ENCODE measurements at places on chromosomes 1 and 21.

- no peak for DNase-seq
These were observed 72.3 kb downstream of the TNFSF4 start for GRCh38 chr1:173134800-173135199.

- no peak for DNase-seq
These were observed 129.8 kb upstream of the CHODL start for GRCh38 chr21:18114810-18115209.

DNA sequence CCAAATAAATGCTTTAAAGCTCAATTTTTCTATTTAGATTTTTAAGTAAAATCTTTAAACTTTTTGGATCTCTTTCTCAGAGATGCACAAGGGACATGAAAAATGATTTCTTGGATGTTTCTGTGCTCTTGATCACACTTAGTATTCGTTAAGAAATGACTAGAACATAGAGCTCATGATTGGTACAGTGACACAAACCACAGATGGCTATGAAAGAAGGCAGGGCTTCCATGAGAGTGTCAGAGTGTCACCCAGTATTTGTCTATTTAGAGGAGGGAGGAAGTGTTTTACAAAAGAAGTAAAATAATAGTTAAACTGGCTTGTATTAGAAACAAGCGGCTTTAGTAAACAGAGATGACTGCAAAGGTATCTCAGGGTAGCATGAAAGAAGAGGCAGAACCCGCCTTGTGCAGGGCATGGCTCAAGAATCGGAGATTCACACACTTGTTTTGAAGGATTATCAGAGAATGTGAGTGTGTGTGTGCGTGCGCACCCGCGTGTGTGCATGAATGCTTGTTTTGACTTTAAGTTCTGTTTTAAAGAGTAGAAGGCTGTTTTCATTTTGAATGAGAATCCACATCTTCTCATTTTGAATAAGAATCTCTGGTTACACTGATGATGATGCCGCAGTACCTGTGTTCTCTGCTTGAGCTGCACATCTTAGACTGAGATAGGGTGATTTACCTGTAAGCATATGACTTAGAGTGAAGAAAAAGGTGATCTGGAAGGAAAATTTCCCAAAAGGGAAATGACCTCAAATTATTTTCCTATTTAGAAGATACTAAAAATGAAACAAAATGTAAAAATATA lies 82.1 kb downstream of the VPS26C start:
- no peak for DNase-seq

DNA sequence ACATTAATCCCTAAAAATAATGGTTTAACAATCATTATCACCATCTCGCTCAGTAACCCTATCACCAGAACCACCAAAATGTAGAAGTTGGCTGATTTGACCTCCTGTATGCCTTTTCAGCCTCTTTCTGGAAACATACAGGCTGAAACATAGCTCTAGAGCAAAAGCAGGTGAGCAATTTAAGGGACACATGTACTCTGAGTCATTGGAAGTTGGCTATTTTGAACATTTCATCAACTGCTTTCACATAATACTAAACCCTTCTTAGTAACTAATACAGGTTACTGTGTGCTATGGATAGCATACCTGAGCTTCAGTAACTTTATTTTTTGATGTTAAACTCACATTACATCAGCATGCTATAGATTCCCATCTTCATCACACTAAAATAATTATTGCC lies 19.8 kb upstream of the DDAH1 start:
- no peak for DNase-seq

DNA sequence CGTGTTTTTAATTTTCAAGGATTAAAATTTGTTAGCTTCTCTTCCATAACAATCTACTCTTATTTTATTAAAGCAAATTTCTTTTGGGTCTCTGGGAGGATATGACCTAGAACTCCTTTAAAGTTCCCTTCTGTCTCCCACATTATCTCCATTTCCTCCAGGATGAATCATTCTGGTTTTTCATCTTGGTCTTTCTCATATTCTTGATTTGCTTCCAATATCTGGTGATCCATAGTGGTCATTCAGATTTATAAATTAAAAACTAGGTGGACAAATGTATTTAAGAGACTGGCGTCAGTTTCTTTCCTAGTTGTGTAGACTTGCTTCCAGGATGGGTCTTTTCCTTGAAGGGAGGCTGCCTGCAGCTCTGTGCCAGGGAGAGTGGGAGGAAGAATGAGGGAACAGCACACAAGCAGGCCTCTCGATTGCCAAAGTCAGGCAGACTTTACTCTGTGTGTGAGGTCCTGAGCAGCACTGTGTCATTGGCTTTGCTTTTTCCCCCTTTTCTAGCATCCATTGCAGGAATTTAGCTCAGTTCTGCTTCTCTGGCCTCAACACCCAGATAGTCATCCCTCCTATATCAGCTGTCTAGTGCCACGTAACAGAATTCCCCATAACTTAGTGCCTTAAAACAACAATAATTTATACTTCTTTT lies 48.1 kb upstream of the FOXO6 start:
- no peak for DNase-seq

GRCh38 chr1:178875936-178876335 lies 5.1 kb upstream of the ANGPTL1 start:
- no peak for DNase-seq

DNA sequence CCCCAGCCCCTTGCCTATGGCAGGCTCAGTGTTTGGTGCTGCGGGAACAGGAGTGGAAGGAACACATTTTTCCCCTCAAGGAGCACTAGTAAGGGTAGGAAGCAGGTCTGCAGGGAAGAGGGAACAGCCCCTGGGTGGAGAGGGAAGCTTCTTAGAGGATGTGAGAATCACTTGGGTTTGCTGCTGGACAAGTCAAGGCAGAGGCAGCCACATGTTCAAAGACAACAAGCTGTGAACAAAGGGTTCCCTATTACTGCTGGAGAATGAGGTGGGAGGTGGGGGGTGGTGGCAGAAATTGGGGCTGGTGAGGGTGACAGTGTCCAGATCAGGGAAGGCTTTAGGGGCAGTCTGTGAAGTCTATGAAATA lies 24.8 kb upstream of the CITED4 start:
- no peak for DNase-seq

DNA sequence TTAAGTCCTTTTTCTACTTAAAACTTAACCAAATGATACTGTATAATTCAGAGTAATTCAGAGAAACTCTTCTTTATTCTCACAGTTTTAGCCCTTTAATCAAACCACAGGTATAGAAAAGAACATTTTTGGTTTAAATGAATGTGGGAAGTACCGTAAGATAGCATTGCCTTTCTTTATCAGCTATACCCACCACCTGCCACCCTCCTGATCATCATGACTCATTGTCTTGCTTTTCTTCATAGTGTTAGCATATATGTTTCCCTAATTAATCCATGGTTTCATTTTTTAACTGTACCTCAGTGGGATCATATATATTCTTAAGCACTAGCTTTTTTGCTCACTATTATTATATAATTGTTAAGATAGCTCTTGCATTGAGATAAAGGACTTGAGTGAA lies 27.5 kb upstream of the ANGPTL1 start:
- no peak for DNase-seq

GRCh38 chr1:159854116-159854692 lies 8.3 kb downstream of the VSIG8 start:
- peak; percentile 68 for DNase-seq

GRCh38 chr1:109398343-109399225 lies 866 bp upstream of the SORT1 start:
- no peak for DNase-seq

- DNase-seq: no peak
These were observed 65.7 kb downstream of the SDC3 start for GRCh38 chr1:30842697-30843354.

- DNase-seq: no peak
These were observed 8.4 kb downstream of the UBASH3A start for GRCh38 chr21:42411891-42412635.

DNA sequence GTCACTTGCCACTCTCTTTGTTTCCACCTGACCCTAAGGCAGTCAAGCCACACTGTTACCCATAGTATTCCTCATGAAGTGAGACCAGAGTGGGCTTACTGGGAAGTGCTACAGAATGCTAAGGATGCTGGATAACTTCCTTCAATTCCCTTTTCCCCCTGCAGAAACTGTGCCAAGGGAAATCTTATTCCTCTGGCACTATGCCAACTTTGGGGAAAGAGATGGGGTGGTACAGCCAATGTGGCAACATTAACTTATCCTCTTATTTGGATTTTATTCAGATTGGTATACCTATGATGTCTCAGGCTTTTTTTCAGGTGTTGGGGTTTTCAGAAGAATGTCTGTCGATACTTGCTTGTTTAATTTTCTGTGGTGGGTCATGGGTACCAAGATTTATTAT lies 599.4 kb upstream of the PBX1 start:
- no peak for DNase-seq

DNA sequence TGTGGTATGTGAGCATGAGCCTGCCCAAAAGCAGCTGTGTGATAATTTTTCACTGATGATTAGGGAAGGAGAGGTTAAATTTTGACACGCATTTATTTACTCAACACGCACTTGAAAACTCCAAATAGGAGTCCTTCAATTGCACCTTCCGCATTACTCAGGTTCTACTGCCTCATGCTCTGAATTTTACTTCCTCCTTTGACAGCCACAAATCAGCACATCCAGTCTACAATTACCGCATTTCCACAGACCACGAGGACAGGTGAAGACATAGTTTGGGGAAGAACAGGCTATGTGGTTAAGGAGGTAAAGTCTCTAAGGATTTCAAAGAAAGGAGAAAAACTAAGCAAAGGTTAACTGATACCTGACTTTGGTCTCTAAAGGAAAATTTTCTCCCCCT lies 2.6 kb downstream of the CAPN8 start:
- DNase-seq: no peak

DNA sequence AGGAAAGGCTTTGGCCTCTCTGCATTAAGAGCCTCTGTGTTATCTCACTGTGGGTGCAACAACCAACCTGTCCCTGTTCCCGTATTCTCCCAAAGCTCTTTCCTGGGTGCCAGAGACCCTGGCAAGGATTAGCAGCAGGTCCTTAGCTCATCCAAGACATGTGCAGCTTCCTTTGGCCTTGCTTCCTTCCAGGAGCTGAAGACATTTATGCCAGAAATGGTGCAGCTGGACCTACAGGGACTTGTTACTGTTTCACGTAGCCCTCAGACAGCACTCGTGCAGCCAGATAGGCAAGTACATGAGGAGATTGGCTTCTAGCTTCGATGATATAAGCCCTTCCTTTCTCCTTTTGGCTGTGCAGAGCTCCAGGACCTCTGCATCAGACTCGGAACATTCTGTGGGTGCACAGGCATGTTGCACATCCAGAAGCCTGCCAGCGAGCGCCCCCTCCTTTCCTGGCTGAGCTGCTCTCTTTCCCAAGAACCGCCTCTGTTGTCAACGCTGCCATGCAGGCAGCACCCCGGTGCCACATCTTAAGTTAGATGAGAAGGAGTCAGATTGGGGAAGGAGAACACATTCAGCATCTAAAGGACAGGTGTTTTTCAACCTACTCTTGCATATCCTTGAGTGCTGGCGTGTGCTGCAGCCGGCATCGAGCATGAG lies 284.5 kb upstream of the PLXNA2 start:
- no peak for DNase-seq

DNA sequence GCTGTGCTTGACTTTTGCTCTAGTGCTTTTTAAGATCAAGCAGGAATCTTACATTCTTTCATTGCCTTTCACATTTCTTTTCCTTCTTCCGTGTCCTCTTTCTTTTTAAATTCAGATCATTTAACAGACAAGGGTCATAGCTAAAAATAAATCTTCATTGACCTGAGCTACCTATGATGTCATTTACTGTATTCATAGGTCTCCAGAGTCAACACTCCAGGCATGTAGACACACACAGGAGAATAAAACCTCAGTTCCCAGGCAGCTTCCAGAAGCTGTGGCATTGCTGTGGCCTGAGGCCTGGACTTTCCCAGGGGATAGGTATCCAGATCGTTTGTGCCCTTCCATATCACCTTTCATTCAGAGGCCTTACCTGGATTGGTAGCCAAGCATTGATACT lies 38.5 kb upstream of the ENAH start:
- peak; percentile 38 for DNase-seq

DNA sequence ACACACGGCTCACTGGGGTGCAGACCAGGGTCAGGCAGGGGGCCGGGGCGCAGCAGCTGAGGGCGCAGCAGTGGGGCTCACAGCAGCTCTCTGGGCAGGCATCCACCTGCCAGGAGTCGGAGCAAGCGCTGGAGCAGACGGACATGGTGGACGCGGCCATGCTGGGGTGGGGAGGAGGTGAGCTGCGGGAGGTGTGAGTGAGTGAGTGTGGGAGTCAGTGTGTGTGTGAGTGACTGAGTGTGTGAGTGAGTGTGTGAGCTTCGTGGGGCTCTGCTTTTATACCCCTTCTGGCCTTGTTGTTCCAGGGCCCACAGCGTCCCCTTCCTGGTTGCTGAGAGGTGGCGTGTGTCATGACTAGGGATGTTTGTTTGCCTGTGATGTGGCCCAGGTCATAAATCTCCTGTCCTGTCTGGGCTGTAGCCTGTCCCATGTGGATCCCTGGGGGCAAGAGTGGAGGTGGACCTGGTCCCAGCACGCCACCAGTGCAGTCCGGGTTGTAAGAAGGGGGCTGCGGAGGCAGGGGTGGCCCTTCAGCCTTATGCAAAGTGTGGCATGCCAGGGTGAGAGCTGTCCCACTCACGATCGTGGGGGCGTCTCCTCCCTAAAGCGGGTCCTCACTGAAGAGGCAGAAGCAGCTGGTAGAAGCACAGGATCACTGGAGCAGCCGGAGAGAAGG lies at the start of gene KRTAP10-1:
KRTAP10-1 (minus strand) TSS at position 205 of the 676 bp plus-strand sequence; CDS start at position 160, 45 bp downstream.
- DNase-seq: no peak

DNA sequence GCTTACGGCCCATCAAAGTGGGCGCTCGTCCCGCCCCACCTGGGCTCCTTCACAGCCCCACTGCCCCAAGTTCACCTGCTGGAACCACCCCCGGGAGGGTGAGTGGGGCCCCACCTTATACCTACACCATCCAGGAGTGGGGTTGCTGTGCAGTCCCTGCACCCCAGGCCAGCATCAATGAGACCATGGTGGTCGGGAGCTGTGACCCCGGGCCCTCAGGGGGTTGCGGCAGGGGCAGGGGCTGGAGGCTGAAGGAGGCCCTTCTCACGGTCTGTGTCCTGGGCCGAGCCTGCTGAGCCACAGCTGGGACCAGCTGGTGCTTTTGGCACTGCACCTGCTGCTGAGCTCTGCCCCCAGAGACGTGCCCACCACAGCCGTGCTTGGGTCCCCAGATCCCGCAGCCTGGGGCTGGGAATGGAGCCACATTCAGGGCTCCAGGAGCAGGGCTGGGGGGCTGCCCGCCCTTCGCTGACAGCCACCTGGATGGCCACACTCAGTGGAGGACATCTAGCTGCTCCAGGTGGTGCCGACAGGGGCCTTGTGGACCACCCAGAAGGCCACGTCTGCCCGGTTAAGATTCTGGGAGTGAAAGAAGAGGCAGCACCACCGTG lies 17.4 kb downstream of the ACTRT2 start:
- DNase-seq: no peak

DNA sequence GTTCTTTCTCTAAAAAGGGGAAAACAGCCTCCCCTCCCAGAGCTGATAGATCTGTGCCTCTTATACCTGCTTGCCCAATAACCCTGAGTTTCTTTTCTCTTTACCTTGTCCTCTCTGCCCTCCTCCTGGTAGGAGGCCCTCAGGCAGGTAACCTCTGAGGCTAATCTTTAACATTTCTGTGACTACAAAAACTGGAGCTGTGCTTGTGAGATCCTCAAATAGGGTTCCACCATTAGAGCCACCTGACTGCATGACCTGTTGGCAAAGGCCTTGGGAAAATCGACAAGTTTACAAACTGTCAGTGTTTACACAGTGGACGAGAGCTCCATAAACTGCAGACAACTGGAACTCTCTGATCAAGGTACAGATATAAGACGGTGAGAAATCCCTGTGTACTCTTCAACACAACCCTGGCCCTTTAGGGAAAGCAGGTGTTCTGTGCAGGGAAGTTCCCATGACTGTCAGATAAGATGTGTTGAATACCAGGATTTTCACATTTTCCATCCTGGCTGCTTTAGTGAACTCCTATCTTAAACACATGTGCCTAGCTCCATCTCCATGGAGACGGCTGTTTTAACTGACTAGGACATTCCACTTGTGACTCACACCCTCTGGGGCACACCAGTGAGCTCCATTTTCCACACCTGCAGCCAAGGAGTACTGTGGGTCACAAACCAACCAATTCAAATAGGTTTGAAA lies 38.3 kb downstream of the ECE1 start:
- DNase-seq: peak; percentile 89
